ENCODE measurements at places on chromosomes 6 and 20.

GRCh38 chr6:21846541-21847451 is 253.2 kb downstream of the SOX4 start:
- DNase-seq, result no peak

GRCh38 chr6:159609652-159610178 is 83.3 kb downstream of the SOD2 start:
- DNase-seq, result no peak

DNA sequence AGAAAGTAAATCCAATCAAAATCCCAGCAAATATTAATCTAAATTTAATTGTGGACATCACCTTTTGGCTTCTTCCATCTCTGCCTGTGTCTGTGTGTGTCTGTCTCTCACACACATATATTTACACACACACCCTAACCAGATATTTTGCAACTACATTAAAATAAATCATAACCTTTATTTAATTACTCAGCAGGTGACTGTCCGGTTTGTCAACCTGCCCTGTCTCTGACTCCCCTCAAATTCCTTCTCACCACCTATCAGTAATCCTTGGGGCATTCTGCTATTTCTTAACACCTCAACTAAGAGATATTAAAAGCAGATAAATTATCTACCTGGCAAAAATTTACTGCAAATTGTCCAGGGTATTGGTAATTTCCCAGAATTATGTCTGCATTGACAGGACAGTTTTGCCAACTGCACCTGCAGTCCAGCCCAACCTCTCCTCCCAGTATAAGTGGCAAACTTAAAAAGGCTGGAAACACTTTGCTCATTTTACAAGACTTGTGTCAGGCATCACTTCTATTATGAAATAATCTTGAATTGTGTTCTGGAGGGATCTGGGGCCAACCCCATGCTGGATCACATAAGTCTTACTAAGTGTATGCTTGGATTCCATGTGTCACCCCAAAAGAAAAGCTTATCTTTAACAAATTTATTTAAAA is 216.1 kb downstream of the GMDS start:
- no peak for DNase-seq

DNA sequence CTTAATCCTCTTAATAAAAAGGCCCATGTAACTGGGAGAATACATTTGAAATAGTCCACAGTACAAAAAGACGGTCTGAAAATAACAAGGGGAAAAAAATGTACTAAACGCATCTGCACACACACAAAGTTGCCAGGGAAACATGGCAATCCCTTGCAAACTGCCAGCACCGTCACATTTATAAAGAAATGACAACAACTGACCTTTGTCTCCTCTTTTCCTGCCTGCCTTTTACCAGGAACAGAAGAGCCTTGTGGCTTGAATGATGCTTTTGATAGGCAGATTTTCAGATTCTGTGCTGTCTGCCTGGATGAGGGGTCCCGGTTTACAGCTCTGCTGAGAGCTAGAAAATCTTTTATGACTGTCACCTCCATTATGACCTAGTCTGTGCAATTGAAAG is 308.6 kb upstream of the ZFP64 start:
- DNase-seq, result no peak

DNA sequence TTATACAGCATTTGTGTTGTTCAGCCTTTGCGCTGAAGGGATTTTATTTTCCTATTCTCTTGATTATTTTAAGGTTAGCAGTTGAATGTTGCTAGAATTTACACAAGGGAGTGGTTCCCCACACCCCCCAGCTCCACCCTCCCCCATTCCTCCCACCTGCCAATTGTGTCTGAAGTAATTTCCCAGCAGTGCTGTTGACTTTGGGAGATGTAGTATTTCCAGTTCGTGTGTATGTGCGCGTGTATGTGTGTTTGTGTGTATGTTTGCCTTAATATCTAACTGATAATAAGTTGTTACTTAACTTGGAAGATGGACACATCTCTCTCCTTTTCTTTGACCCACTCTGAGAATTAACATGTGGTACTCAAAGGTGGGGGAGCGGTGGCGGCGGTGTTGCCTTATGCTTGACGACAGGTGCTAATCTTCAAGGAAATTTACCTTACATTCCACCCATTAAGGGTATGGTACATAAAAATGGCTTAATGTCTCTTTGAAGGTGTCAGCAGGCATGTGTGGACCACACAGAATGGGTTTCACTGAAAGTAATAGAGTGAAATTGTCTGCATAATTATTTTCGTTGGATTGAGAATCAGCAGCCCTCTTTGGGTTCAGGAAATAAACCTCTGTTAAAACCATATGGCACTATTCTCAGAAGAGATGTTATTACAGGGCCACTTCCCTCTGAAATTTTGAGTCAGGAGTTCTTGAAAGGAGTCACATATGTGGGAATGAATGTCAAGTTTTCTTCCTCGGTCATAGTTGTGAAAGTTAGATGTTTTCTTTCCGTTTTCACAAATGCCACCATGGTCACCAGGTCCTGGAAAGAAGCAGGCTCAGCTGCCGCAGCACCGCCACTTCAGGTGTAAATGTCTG is 95.6 kb upstream of the SUPT3H start:
- DNase-seq, result no peak

DNA sequence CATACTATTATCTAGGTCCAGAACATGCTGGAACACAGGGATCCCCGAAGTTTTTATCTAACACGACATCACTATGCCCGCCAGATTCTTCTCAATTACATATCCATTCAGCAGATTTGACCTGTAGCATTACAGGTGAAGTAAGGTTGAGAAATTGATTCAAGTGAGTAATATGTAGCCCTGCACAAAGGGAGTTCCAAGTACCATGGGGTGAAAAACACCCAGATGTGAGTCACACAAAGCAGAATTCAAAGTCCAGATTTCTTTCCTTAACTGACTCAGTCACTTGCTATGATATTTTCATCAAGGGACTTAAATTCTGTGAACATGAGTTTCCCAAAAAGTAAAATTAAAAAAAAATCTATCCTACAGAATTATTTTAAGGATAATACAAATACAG is 655.4 kb upstream of the PTCHD4 start:
- no peak for DNase-seq

DNA sequence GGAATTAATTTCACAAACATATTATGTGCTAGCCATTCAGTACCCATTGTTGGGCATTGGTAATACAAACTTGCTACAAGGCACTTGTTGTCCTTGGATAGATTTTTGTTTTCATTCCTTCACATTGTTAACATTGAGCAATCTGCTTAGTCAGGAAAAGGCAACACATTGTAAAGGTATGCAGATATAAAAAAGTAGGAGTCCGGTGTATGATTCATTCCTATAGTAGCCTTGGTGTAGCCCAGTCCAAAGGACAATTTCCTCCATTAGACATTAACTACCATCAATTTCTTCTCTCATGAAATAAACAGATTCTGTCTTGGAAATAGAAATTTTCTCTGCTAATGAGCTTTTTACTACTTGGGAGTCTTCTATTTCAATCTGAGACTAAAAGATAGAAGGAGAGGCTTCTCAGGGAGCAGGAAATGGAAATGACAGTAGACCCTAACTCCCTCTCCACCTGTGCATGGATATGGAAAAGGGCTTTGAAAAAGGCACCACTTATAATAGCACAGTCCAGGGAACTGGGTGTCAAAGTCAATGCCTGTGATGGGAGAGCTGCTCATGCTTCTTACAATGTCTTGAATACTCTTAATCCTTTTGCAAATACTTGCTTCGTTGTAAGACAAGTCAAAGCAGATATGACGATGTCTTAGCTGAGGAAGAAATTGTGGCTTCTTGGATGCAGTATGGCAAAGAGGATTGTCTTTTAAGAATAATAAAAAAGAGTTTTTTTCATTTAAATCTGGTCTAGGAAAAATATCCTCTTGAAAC is 369.4 kb upstream of the CITED2 start:
- no peak for DNase-seq

DNA sequence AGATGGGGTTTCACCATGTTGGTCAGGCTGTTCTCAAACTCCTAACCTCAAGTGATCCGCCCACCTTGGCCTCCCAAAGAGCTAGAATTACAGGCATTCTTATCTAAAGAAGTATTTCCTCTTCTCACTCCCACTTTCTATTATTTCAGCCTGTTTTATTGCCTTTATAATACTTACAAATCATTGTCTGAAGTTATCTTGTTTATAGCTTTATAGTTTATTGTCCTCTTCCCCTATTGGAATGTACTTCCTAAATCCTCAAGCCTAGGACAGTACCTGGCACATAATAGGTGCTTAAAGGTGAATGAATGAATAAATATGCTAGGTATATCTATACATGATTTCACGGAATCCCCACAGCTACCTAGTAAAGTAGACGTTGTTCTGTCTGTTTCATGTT is 37.8 kb upstream of the RNF182 start:
- no peak for DNase-seq

DNA sequence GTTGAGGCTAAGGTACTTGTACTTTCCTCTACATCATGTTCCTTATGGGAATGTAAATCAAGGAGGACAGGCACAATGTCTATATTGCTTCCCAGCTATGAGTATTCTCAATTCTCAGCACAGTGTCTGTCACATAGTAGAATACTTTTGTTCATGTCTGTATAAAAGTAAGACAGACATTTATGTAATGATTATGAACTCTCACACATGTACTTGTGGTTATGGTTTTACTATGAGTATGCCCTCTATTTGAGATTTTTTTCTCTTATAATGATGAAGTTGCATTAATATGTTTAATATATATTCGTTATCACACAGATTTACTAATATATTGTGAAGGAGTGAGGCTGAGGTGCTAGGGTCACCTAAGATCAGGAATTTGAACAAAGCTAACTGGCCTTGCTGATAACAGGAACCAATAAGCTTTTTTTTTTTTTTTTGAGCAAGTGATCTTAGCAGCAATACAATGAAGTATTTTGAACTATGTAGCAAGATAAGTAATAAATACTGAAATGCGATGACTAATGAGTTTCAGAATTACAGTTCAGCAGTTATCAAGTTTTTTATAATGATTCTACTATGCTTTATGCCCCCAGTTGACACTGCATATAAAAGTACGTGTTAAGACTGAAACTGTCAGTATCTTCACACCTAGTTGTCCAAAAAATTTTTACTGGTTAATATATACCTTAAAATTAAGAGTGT is 623.1 kb downstream of the HTR1B start:
- DNase-seq, result no peak

DNA sequence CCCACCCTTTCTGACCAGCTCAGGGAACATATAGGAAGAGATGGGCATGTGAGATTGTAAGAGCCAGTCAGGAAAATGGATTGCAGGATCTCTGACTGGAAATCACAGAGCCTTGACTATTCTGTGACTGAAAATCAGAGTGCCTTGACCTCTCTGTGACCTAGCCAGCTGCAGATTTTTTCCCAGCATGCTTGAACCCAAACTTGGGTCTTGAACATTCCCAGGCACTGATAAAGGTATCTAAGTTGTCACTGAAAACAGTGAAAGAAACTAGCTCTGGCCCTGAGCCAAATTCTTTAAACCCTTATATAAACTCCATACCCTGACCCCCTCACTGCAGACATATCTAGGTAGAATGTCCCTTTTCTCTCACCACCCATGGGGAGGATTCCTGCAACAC is 2.3 kb upstream of the ZNF165 start:
- no peak for DNase-seq

DNA sequence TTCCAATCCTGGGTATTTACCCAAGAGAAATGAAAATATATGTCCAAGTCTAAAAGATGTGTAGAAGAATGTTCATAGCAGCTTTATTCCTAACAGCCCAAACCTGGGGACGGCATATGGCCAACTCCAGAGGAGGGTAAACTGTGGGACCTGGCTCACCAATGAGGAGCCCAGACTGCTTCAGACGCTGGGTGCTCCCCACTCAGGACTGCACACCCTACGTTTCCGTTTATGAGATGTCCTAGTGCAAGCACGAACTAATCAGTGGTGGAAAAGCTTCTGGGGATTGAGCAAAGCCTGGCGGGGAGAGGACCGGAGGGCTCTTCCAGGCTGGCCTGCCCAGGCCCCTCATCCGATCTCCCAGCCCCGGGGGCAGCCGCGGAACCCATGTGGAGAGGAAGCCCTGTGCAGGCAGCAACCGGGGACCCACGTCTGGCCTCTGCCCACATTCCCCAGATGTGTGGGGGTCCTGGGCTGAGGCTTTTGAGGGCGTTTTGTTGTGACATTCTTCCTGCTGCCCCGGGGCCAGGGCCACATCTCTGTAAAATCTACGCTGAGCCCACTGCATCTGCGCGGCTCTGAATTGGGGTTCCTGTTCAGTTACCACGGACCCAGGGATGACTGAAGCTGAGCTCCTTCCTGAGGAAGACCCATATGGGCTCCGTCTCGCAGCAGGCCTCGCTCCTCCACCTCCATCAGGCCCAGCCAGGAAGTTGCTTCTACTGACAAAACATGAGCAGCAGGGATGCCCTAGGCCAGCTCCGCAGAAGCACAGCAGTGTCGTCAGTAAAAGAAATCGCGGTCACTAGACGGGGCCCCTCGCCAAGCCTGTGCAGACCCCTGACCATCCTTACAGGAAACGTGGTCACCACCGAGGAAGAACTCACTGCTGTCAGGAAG is 188.0 kb downstream of the DLL1 start:
- no peak for DNase-seq

- no peak for DNase-seq
These were observed 4.7 kb downstream of the ADA start for GRCh38 chr20:44646641-44647274.

DNA sequence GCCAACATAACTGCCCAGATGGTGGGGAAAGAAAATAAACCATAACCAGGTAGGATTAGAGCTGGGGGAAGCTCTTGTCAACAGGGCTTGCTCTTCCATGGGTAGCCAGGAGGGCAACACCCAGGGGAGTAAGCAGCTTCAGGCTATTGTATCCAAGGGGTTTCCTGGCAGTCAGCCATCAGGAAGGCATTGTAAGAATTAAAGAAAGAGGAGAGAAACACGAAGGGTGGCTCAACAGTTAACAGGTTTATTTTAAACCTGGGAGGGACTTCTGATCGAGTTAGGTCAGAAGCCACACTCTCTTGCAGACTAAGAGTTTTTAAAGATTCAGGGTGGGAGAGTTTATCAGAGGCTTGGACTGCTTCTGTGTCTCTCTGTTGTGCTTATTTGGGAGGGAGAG is 114.2 kb downstream of the QRSL1 start:
- DNase-seq, result no peak

DNA sequence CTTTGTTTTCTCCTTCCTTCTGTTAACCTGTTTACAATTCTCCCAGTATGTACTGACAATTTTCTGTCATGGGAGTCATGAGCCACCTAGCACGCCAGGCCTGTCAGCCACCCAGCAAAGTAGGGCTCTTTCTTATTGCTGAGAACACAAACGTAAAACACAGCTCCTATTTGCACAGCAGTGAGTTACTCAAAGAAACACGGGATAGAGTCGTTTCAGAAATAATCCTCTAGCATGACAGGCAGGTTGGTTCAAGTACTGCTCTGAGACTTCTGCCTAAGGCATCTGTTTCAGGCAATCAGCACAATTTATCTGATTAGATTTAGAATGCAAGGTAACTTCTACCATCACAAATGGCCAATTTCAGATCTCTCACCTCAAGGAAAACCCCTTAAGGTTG is 88.8 kb downstream of the CD24 start:
- DNase-seq, result no peak

- no peak for DNase-seq
These were observed at the start of gene NKAIN2 for GRCh38 chr6:123803504-123804013. Gene NKAIN2, plus strand, starts transcription at chr6:123803865.

- DNase-seq, result no peak
These were observed 14.2 kb upstream of the FOXC1 start for GRCh38 chr6:1595271-1596087.

- no peak for DNase-seq
These were observed 226.8 kb upstream of the THEMIS start for GRCh38 chr6:128127650-128128049.

All from stimulated activated CD8-positive, alpha-beta memory T cell treated with anti-CD3 and anti-CD28 coated beads, Interleukin-4, amount 100 ng/mL, for 1 hour (primary cell).